ENCODE measurements at places on chromosomes 4 and X. TPM values are rescaled to one million over a fixed set of nuclear protein-coding genes. Genes with fewer than 3 reads are reported as not detected.

GRCh38 chr4:188779581-188779980 is 640.3 kb downstream of the TRIML1 start:
- H3K27me3 ChIP-seq = no peaks in the 10 kb centered on the region
- H3K4me3 ChIP-seq = no peak overlapping the region
- no peaks in the 10 kb centered on the region for H3K36me3 ChIP-seq
- no peak overlapping the region for H3K27ac ChIP-seq
- H3K4me1 ChIP-seq = no peaks in the 10 kb centered on the region

- H3K4me1 ChIP-seq = no peaks in the 10 kb centered on the region
- H3K36me3 ChIP-seq = no peaks in the 10 kb centered on the region
- H3K27me3 ChIP-seq = no peaks in the 10 kb centered on the region
- no peak for DNase-seq
- H3K27ac ChIP-seq = no peak overlapping the region
Measured at GRCh38 chr4:148778980-148779675, 336.9 kb upstream of the NR3C2 start.

DNA sequence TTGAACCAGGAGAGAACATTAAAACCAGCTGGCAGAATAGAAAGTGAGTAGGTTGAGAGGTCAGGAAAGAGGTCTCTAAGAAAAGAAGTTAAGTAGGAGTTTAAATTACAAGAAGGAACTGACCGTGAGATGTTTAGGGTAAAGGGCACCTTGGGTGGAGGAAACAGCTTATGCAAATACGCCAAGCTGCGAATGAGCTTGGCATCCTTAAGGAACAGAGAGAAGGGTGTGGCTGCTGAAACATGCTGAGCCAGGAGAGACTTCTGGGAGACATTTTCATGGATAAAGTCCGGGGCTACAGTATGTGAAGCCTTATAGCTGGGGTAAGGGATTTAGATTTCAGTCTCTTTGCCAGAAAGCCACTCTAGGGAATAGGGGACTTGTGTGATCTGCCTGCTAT is 249.1 kb downstream of the KCNIP4 start:
- no peaks in the 10 kb centered on the region for H3K4me1 ChIP-seq
- H3K27me3 ChIP-seq = no peaks in the 10 kb centered on the region
- DNase-seq = no peak
- H3K36me3 ChIP-seq = no peaks in the 10 kb centered on the region

DNA sequence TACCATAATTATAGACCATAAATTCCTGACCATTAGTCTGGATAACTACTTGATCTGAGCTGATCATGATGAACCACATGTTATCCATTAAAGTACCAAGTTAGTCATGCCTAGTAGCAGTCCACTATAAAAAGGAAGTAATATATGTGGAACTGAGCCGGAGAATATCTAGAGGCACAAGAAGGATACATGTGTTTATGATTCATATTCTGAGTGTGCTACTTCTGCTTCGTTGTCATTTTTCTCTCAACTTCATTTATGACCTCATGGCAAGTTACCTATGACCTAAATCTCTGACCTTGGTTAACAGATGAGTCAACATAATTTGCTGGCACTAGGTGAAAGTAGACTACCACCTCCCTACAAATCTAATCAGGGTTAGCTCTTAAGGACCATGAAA is 56.5 kb upstream of the ANKRD17 start:
- no peak overlapping the region for H3K27ac ChIP-seq
- H3K4me3 ChIP-seq = no peak overlapping the region
- peaks cover 4% of the 10 kb centered on the region for H3K36me3 ChIP-seq
- DNase-seq = no peak
- H3K4me1 ChIP-seq = no peaks in the 10 kb centered on the region

GRCh38 chr4:2867758-2868491 is 24.3 kb downstream of the ADD1 start:
- no peak for DNase-seq
- H3K27me3 ChIP-seq = no peaks in the 10 kb centered on the region
- no peak overlapping the region for H3K27ac ChIP-seq
- H3K4me1 ChIP-seq = peaks cover 63% of the 10 kb centered on the region

- peaks cover 5% of the 10 kb centered on the region for H3K27me3 ChIP-seq
- H3K4me3 ChIP-seq = no peak overlapping the region
- no peak for DNase-seq
- H3K27ac ChIP-seq = no peak overlapping the region
- H3K36me3 ChIP-seq = no peaks in the 10 kb centered on the region
Measured at GRCh38 chr4:141022111-141022695, 111.1 kb downstream of the RNF150 start.

GRCh38 chrX:103503163-103503852 is 16.0 kb downstream of the RAB40A start:
- H3K27ac ChIP-seq = no peak overlapping the region
- H3K36me3 ChIP-seq = no peaks in the 10 kb centered on the region
- H3K27me3 ChIP-seq = no peaks in the 10 kb centered on the region
- DNase-seq = no peak
- no peak overlapping the region for H3K4me3 ChIP-seq

DNA sequence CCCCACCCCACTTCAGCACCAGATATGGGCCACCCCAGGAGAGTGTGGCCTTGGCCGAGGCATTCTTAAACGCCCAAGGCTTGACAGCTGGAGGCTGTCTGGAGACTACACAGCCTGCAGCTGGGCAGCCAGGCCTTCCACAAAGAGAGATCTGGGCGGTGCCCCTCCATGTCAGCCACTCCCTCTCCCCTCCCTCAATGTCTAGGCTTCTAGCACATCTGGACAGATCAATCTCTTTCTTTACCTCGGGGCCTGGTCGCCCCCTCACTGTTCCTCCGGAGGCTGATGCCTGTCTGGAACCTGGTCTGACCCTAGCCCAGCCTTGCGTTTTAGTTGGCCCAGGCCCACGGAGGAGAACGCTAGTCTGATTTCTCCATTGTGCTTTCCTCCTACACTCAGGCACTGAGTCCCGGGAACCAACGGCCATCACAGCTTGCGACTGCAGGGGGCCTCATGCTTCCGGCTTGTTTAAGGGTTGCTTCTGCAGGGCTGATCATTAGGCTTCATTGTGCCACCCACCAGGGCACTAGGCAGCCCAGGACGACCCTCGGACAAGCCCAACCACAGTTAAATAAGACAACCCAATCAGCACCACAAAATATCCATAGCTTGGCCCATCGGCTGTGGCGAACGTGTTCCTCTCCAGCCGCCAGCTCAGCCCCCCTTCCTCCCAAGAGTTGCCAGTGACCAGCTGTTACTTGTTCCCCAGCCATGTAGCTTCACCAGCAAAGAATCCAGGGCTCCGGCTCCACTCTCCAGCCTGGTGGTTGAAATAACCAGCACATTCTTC is 200.6 kb downstream of the BCOR start:
- no peak for DNase-seq
- peaks cover 2% of the 10 kb centered on the region for H3K27me3 ChIP-seq
- H3K36me3 ChIP-seq = no peaks in the 10 kb centered on the region
- H3K27ac ChIP-seq = no peak overlapping the region

GRCh38 chr4:168794881-168795280 is 215.2 kb downstream of the CBR4 start:
- no peak overlapping the region for H3K4me3 ChIP-seq
- DNase-seq = no peak
- no peaks in the 10 kb centered on the region for H3K4me1 ChIP-seq
- H3K27me3 ChIP-seq = peaks cover 6% of the 10 kb centered on the region
- no peaks in the 10 kb centered on the region for H3K36me3 ChIP-seq
- H3K27ac ChIP-seq = no peak overlapping the region

- peaks cover 8% of the 10 kb centered on the region for H3K36me3 ChIP-seq
- no peaks in the 10 kb centered on the region for H3K4me1 ChIP-seq
- no peak overlapping the region for H3K27ac ChIP-seq
- no peaks in the 10 kb centered on the region for H3K27me3 ChIP-seq
Measured at GRCh38 chrX:38268011-38268410, 47.3 kb upstream of the SRPX start.

- H3K4me3 ChIP-seq = no peak overlapping the region
- no peak overlapping the region for H3K27ac ChIP-seq
Measured at GRCh38 chrX:40383360-40383759, 197.4 kb upstream of the ATP6AP2 start.

- peaks cover 5% of the 10 kb centered on the region for H3K4me1 ChIP-seq
- no peaks in the 10 kb centered on the region for H3K27me3 ChIP-seq
- H3K27ac ChIP-seq = no peak overlapping the region
- no peak for DNase-seq
Measured at GRCh38 chr4:39613093-39613656, 25.5 kb downstream of the SMIM14 start.

GRCh38 chr4:54187148-54187547 is 41.9 kb upstream of the PDGFRA start:
- peaks cover 6% of the 10 kb centered on the region for H3K27me3 ChIP-seq
- H3K27ac ChIP-seq = no peak overlapping the region
- no peak overlapping the region for H3K4me3 ChIP-seq
- no peaks in the 10 kb centered on the region for H3K4me1 ChIP-seq
- DNase-seq = no peak

DNA sequence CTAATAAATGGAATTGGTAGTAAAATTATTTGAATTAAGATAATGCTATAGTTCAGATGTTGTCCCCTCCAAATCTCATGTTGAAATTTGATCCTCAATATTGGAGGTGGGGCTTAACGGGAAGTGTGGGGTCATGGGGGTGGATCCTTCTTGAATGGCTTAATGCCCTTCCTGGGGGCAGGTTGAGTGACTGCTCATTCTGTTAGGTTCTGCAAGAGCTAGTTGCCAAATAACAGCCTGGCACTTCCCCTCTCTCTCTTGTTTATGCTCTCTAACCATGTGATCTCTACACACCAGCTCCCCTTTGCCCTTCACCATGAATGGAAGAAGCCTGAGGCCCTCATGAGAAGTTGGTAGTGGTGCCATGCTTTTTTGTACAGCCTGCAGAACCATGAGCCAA is 724.8 kb upstream of the FTHL17 start:
- H3K36me3 ChIP-seq = no peaks in the 10 kb centered on the region
- H3K4me3 ChIP-seq = no peak overlapping the region
- H3K27me3 ChIP-seq = no peaks in the 10 kb centered on the region
- no peak overlapping the region for H3K27ac ChIP-seq

- H3K4me3 ChIP-seq = no peak overlapping the region
- DNase-seq = no peak
- H3K27ac ChIP-seq = no peak overlapping the region
- H3K27me3 ChIP-seq = no peaks in the 10 kb centered on the region
Measured at GRCh38 chr4:165864271-165864670, 8.8 kb upstream of the TLL1 start.

DNA sequence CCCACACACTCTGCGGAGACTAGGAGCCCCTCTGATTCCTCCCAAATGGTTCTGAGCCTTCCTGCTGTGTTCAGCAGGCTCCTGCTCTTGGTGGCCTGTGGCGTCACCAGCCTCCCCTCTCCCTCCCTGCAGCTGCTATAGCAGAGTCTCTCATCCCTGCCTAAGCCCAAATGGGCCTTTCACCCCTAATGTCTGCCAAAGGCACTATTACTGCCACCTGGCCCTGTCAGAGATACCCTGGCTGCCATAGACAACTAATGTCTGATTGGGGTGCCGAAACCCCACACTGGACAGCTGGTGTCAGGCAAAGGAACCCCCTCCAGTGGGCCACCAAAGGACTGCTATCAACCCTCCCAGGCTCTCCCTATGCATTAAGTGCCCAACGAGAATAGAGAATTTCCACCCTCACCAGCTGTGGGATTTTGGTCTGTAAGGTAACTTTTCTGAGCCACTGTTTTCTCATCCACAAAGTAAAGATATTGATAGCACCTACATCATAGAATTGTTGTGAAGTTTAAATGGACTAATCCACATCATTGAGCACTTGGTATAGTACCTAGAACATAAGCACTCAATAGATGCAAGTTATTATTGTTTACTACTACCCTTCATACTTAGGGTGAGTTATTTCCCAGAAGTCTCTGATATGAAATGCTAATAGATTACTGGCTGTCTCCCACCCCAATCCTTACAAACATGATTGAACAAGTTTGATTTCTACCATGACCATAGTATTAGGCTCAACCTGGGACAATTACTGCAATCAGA is 421.3 kb downstream of the MID1IP1 start:
- H3K4me1 ChIP-seq = peaks cover 2% of the 10 kb centered on the region
- H3K36me3 ChIP-seq = no peaks in the 10 kb centered on the region
- H3K27ac ChIP-seq = no peak overlapping the region
- no peak overlapping the region for H3K4me3 ChIP-seq
- H3K27me3 ChIP-seq = no peaks in the 10 kb centered on the region

The FUNDC1 gene
- total RNA-seq = 10.5 TPM

The VBP1 gene
- 100 TPM for total RNA-seq

The DUSP21 gene
- not detected for total RNA-seq

The MAGEA6 gene
- total RNA-seq = not detected

The GAB1 gene
- total RNA-seq = 0.45 TPM

The PCDH10 gene
- not detected for total RNA-seq

The PRRG1 gene
- total RNA-seq = not detected

The SPRY1 gene
- 11.1 TPM for total RNA-seq

The TIGD4 gene
- total RNA-seq = 0.31 TPM

The HSFX4 gene
- not detected for total RNA-seq

All from activated CD4-positive, alpha-beta memory T cell treated with anti-CD3 and anti-CD28 coated beads for 36 hours (primary cell).